C1 segment of cervical spinal cord (tissue), 14 donors: ENCODE measurements at places on chromosomes 4 and X.

- DNase-seq, result no peak
Observed at GRCh38 chrX:154603438-154604430, 15.3 kb downstream of the CTAG1B start.

DNA sequence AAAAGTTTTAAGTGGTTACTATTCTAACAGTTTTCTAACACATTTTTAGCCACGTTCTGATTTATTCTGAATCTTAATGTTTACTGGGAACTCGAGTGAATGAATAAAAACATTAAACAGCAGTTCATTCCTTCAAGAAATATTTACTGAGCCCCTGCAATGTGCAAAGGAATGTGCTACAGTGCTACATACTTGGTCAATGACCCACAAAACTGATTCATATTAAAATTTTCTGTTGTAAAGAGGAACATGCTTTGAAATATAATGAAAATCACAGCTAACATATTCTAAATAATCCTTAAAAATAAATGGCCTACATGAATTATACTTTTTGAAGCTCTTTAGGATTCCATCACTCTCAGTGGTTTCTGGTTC is 78.7 kb downstream of the ARAP2 start:
- no peak for DNase-seq

DNA sequence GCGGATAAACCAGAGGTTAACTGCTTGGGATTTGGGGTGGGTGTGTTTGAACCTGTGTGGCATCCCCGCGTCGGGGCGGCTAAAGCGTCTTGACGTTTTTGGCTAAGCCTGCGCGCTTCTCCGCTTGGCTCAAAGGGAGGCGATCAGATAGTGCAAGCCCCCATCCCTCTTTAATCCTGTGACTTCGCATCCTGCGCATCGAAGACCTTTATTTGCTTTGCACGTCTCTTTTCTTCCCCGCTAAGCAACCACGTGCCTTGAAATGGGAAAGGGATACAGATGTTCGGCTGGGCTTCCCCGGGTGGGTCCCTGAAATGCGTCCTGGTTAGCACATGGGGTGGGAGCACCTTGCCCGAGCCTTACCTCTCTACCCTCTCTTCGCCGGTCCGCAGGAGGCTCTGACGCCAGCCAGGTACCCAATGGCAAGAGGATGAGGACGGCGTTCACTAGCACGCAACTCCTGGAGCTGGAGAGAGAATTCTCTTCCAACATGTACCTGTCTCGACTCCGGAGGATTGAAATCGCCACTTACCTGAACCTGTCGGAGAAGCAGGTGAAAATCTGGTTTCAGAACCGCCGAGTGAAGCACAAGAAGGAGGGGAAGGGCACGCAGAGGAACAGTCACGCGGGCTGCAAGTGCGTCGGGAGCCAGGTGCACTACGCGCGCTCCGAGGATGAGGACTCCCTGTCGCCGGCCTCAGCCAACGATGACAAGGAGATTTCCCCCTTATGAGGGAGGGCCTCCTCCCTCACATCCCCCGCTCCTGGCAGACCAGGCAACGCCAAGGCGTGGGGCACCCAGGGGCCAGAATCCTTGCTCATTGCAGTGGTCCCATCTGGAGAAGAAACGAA is 1.5 kb downstream of the GSX2 start:
- DNase-seq, result no peak

DNA sequence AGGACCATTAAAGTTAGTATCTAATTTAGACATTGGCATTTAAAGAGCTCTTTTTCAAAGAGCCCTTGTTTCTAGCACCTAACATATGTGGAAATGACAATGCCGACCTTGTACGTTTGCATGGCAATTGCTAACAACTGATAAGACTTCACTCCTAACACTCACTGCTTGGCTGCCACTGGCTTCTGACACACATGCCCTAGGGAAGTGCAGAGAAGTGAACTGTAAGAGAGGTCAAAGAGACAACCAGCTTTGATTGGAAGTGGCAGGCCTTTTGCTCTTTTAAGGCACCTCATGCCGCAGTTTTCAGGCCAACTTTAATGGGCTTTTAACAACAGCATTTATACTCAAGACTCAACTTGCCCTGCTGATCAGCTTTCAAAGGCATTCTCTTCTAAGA is 158.4 kb downstream of the RAB28 start:
- no peak for DNase-seq

- no peak for DNase-seq
Observed at GRCh38 chr4:37450309-37450708, 205.8 kb downstream of the NWD2 start.

DNA sequence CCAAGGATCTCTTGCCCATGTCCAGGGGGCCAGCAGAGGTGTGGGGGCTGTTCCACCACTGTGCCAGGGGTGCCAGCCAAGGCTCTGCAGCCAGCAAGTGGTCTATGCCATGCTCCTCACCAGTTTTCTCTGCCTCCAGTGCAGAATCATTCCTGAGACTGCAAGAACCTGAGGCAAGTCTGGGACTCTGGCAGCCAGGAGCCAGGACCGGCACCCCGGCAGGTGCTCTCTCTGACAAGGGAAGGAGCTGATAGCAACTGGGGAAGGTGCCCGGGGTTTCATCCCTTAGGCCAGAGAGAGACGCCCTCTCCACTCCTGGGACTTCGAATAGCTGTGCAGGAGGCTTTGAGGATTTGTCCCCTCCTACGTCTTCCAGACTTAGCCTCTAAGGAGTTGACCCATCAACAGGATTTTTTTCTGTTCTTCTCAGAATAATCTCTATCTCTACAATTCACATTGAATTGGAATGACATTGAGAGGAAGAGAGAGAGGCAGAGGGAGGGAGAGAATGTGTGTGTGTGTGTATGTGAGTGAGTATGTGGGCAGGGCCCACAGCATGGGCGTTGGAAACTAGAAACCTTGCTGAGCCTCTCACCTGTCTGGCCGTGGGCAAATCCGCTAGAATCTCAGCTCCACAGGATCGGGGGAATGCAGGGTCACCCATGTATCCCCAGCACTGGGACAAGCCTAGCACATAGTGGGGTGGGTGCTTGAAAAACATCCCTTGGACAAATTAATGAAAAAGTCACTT is 74.5 kb upstream of the AFAP1 start:
- no peak for DNase-seq

GRCh38 chr4:102180046-102180445 is 165.2 kb downstream of the SLC39A8 start:
- no peak for DNase-seq

GRCh38 chrX:134669378-134670098 is 11.3 kb upstream of the PLAC1 start:
- DNase-seq, result no peak
